NCI-H1694 (cell line): ENCODE measurements at places on chromosomes 16 and 17.

DNA sequence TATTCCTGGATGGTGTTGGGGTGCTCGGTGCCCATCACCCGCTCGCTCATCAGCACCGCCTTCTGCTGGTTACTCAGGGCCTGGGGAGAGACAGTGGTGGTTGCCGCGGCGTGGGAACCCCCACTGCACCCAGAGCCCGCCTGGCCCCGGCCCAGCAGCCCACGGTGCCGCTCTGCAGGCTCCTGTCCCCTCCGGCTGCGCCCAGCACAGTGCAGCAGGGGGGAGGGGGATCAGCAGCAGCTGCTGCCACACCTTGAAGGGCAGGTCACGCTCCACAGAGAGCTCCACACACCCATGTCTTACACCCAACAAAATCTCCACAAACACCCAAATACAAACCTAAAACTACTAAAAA lies 18.8 kb downstream of the CLUH start:
- DNase-seq: no peak

- DNase-seq: no peak
Observed at GRCh38 chr17:64638552-64639203, 23.4 kb downstream of the SMURF2 start.

- no peak for DNase-seq
Observed at GRCh38 chr16:2487517-2487842, 12.6 kb downstream of the TBC1D24 start.

GRCh38 chr17:42509409-42509808 lies 26.6 kb upstream of the NAGLU start:
- no peak for DNase-seq

GRCh38 chr17:75777296-75777922 lies 7.2 kb upstream of the UNK start:
- no peak for DNase-seq

GRCh38 chr17:1217089-1217385 lies 37.3 kb upstream of the ABR start:
- no peak for DNase-seq
